ENCODE measurements at places on chromosomes 2 and 18.

GRCh38 chr2:15722980-15723379 is 131.3 kb downstream of the DDX1 start:
- DNase-seq = no peak

- DNase-seq = no peak
These were observed 14.5 kb downstream of the DNAJC27 start for GRCh38 chr2:24957221-24957620.

- DNase-seq = no peak
These were observed 41.3 kb downstream of the ATF2 start for GRCh38 chr2:175126661-175127060.

GRCh38 chr18:49728542-49728941 is 84.8 kb downstream of the ACAA2 start:
- peak; percentile 21 for DNase-seq

DNA sequence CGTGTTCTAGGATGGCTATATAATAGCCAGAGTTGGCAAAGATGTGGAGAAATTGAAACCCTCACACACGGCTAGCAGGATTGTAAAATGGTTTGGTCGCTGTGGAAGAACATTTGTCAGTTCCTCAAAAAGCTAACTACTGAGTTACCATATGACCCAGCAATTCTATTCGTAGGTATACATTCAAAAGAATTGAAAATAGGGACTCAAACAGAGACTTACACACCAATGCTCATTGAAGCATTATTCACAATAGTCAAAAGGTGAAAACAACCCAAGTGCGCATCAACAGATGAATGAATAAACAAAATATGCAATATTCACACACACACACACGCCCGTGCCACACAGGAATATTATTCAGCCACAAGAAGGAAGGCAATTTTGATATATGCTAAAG is 98.7 kb downstream of the PLA2R1 start:
- DNase-seq = no peak

GRCh38 chr2:195477996-195478382 is 179.0 kb upstream of the SLC39A10 start:
- DNase-seq = no peak

DNA sequence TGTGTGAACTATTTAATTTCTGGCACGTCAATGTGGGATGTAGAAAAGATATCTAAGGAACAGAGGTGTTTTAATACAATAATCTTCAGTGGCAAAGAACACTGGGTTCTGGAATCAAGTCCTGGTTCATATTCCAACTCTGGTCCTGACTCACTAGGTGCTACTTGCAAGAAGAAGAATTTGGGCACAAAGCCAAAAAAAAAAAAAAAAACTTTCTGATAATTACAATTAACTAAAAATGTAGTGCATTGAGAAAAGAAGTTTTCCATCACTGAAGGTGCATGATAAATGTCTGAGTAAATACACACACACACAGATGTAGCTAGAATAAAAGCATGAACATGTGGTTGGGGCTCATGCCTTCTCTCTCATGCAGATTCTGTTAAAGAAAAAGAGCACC is 424.4 kb upstream of the REG3G start:
- DNase-seq = no peak

GRCh38 chr2:27915874-27916273 is 25.3 kb downstream of the BABAM2 start:
- peak; percentile 53 for DNase-seq

- no peak for DNase-seq
These were observed 4.1 kb downstream of the CYTIP start for GRCh38 chr2:157439824-157440186.

DNA sequence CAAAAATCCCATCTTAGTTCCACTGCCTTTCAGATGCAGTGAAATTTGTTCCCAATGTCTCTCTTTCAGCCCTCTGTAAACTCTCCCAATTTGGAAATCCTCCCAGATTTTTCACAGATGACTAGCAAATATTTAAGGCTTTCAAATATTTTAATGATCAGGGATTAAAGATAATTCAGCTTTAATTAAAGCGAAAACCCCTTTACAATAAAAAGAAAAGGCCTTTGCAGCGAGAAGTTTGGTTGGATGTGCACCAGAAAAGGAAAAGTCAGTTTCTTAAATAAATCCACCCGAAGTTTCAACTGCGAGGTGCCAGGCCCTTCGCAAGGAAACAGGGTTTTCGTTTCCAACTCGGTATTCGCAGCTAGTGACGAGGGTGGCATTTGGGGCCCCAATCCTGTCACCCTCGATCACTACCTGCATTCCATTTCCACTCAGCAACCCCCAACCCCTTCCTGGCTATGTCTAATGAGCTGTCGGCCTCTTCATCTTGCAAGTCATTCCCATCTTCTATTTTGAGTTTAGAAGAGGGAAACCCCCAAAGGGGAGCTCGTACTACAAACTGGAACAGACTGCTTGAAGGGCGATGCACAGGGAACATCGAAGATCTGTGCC is 1.5 kb downstream of the RAX start:
- no peak for DNase-seq

GRCh38 chr2:207711750-207712530 is 500 bp downstream of the CCNYL1 start:
- no peak for DNase-seq

- DNase-seq = no peak
These were observed 164.1 kb upstream of the BOD1L2 start for GRCh38 chr18:56982766-56983165.

Measured in A549 (cell line).